ENCODE measurements at places on chromosomes 5 and 9.
A peak's percentile ranks its signal among the peaks of the same experiment; 100 is the strongest.

DNA sequence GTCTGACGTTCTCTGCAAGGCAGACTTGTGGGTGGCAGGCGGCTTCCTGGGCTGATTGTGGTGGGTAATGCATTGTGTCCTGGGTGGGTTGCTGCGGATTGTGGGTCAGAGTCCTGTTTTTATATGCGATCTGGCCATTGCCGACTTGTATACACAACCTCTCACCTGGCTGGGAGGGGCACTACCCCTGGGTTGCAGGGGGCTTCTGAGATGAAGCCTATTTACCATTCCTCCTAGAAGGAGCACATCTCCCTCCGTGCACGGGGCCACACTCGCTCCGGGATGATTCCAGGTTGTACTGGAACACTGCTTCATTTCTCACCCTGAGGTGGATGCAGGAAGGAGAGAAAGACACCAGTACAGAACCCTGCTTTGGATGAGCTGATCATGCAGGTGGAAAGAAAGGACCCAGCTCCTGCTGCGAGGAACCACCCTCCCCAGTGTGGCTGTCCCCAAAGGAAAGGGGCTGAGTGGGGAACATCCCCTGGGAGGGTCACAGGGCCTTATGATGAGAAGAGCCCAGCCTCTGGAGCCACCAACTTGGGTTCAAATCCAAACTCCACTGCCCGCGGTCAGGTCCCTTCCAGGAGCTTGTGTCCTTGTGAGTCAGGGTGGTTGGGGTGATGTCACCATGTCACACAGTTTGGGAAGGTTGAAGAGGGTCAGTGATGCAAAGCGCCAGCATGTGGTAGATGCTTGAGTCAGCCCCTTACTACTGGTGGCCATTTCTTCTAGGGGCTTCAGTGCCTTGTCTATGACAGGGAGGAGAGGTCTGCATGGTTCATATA, 151.8 kb upstream of the COL5A1 start:
- DNase-seq, result no peak

DNA sequence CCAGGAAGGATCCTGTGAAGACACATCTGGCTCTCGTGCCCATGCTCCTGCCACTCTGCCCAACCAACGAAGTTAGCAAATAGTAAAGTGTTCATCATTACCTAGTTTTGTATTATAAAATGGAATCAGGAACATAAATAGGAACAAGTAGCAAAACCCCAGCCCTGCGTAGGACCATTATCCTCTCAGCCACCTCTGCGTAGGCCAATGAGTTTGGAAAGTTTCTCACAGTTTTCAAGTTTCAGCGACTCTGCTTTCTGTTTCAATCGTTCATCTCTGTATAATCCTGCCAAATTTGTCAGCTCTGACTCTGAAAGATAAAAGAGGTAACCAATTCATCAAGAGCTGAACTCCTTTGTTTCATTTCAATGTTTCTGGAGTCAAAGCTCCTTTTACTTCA, 10.1 kb upstream of the SPATA24 start:
- no peak for DNase-seq

DNA sequence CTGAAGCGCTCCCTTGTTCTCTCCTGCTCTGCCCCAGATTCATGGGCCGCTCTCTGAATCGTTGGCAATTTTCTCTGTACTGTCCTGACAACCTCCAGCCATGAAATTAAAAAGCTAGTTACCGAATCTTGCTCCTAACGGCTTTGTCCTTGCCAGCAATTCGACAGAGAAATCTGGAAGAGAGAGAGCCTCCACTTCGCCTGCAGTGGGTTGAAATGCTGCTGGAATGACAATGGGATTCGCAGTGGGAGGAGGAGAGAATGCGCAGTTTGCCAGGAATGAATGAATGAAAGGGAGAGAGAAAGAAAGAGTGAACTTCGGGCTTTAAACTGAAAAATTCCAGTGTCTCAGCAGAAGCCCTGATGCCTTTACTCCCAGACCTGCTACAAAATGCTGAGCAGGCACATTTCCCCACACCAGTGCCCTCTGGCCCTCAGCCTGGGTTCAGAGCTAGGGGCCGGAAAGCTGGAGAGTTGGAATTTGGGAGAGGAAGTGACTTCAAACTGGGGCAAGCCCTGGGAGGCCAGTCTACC, 11.5 kb upstream of the BOD1 start:
- DNase-seq, result peak; percentile 33

DNA sequence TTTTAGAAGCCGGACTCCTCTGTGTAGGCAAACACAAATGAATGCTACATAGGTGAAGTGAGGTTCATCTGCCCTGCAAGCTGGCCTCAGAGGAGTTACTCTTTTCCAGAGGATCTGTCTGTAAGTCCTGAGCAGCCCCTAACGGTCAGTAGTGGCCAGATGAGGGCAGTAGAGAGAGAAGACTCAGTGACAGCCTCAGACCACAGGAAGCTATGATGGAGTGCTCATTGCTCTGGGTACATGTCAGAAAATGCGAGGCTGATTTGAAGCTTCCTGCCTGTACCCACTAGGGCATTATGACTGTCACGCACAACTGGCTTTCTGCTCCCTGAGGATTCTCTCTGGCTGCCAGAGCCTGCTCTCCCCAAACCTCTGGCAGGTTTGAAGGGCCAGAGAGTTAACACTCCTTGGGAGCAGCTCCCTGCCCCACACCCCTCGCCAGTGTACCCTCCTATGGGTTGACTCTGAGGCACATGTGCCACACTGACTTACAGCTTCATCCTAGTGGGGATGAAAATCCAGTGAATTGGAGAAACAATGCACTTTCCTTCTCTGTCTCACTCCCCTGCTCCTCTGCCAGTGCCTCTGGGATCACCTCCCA, 141.5 kb downstream of the GABRG2 start:
- peak; percentile 69 for DNase-seq

GRCh38 chr5:14204785-14205321, 61.7 kb downstream of the TRIO start:
- no peak for DNase-seq

DNA sequence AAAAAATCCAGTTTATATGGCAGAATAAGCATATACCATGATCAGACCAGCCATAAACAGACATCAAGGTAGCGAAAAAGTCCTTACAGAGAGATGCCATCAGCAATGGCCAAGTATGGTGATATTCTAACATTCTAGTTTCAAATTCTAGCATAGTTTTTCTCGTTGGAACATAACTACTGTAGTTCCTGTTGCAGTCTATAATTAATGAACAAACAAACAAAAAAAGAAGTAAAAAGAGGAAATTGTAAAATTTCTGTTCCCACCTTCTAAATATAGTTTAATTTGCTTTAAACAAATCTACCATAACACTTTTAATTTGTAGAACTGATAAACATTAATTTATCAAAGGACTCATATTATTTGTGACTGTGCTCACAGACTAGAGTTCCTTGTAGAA, 9.9 kb upstream of the CD180 start:
- no peak for DNase-seq

GRCh38 chr5:176912115-176912514, 13.0 kb upstream of the HK3 start:
- DNase-seq, result no peak

GRCh38 chr9:69888856-69889585, 68.4 kb downstream of the CFAP95 start:
- DNase-seq, result no peak

DNA sequence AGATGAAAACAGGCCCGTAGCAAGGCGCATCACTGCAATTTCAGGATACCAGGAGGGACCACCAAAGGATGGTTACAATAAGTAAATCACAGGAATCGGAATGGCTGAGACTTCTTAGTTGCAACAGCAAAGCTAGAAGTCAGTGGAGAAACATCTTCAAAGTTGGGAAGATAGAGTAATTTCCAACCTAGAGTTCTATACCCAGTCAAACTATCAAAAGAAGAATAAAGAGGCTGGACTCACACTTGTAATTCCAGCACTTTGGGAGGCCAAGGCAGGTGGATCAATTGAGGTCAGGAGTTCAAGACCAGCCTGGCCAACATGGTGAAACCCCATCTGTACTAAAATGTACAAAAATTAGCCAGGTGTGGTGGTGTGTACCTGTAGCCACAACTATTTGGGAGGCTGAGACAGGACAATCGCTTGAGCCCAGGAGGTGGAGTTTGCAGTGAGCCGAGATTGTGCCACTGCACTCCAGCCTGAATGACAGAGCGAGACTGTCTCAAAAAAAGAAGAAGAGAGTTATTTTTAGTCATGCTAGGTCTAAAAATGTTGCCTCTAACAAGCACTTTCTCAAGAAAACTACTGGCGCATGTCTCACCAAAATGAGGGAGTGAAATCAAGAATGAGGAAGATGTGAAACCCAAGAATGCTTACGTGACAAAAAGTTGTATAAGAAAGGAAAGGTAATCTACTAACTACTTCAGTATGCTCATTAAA, 267.7 kb downstream of the DENND1A start:
- no peak for DNase-seq

GRCh38 chr5:166979307-166979895, 1312.0 kb upstream of the WWC1 start:
- DNase-seq, result no peak

GRCh38 chr5:4643190-4643589, 496.9 kb upstream of the ADAMTS16 start:
- no peak for DNase-seq

DNA sequence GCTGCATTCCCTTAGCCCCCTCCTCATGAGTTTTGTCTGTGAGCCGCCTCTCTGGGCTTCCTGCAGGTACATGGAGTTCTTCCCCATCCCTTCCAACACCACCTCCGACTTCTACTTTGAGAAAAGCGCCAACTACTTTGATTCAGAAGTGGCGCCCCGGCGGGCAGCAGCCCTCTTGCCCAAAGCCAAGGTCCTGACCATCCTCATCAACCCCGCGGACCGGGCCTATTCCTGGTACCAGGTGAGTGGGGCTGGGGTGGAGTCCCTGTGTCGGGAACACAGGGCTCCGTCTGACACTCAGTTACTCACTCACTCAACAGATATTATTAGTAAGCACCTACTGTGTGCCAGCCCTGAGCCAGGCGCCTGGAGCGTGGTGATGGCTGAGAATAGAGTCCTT, 37.3 kb downstream of the NDST1 start:
- DNase-seq, result no peak

GRCh38 chr5:90440644-90441043, 31.1 kb upstream of the CETN3 start:
- DNase-seq, result no peak

- DNase-seq, result no peak
Observed at GRCh38 chr5:80755626-80756025, 100.8 kb upstream of the DHFR start.

DNA sequence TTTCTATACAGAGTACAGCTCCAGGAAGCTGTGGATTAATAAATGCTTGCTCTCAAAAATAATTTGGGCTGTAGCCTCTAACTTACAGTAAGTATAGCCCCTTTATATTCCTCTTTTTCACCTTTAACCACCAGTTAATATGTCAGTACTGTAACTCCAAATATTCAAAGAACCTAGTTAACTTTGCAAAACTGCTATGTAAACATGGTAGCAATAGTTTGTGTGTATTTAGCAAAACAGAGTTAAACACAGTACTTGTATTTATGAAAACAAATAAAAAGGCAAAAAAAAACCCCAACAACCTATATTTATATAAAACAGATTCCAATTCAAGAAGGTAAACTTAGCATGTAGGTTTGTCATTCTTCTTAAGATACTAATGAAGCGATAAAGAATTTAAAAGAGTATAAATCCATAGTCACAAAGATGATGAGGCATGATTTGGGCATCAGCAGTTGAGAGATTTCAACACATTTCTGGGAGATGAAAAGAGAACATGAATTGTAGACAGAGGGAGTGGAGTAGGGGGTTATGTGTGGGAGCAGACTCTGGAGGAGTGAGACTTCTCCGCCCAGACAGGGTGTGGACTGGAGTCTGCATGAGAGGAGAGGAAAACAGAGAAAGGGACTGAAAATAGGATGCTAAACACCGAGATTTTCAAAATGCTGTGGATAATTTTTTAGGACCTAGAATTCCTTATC, 47.0 kb upstream of the F2RL1 start:
- DNase-seq, result no peak

GRCh38 chr9:136889858-136890257, 3.5 kb downstream of the TRAF2 start:
- DNase-seq, result no peak

GRCh38 chr9:89935801-89936200, 331.0 kb downstream of the GADD45G start:
- DNase-seq, result no peak

DNA sequence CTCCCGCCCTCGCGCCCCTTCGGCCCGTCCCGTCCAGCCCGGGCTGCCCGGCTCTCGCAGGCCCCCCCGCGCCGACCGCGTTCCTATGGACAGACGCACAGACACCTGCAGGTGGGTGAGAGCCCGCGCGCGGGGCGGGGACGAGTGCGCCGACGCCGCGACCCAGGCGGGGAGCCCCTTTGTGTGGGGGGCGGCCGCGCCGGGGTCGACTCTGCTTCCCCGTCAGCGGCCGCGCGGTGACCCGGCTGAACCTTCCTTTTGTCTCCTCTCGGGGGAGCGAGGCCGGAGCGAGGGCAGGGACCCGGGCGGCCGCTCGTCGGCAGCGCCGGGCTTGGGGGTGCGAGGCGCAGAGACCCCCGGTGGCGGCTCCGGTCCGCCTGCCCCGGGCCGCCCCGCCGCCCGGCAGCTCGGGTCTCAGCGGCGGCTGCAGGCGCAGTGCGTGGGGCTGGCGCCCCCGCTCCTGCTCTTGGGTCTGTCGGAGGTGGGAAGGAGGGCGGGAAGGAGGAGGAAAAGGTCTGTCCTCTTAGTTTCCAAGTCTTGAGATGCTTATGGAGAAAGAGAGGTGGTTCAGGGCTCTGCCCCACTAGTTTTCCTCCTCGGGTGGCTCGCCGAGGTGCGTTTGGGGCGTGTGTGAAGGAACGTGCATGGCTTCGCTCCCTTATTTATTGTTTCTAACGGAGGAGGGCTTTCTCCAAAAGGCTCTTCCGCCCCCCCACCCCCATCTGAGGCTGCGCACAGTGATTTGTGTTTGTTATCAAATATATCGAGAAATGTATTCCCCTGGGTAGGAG, 576 bp downstream of the KIAA1958 start:
- DNase-seq, result no peak

- DNase-seq, result no peak
Observed at GRCh38 chr9:113624721-113625120, 161.2 kb downstream of the RGS3 start.

- no peak for DNase-seq
Observed at GRCh38 chr9:37026113-37026930, 7.7 kb downstream of the PAX5 start.

GRCh38 chr5:153515301-153515700, 24.8 kb downstream of the GRIA1 start:
- DNase-seq, result no peak

DNA sequence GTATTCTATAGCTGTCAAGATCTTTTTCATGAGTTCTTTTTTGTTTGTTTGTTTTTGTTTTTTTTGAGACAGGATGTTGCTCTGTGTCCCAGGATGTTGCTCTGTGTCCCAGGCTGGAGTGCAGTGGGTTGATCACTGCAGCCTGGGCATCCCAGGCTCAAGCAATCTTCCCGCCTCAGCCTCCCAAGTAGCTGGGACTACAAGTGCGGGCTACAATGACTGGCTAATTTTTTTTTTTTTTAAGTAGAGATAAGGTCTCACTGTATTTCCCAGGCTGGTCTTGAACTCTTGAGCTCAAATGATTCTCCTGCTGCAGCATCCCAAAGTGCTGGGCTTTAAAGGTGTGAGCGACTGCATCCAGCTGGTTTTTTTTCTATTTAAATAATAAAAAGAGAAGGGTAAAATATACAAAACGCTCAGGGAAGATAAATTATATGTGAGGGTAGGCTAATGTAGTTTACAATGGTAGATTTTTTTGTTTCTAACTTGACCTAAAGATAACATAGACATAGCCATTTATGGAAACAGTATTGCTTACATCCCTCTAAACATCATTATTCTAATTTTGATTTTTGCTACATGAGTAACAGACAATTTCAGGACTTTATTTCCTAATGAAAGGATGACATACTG, 21.9 kb downstream of the ERBIN start:
- no peak for DNase-seq

- DNase-seq, result no peak
Observed at GRCh38 chr5:891837-892393, 686 bp downstream of the BRD9 start.

GRCh38 chr5:103393101-103393754, 134.7 kb downstream of the MACIR start:
- DNase-seq, result peak; percentile 52
